Dermis blood vessel endothelial cell (primary cell): ENCODE measurements at places on chromosomes 16 and 17. TPM values are rescaled to one million over a fixed set of nuclear protein-coding genes. Genes with fewer than 3 reads are reported as not detected.

Gene CIBAR2
- not detected in 2 replicates for total RNA-seq

DNA sequence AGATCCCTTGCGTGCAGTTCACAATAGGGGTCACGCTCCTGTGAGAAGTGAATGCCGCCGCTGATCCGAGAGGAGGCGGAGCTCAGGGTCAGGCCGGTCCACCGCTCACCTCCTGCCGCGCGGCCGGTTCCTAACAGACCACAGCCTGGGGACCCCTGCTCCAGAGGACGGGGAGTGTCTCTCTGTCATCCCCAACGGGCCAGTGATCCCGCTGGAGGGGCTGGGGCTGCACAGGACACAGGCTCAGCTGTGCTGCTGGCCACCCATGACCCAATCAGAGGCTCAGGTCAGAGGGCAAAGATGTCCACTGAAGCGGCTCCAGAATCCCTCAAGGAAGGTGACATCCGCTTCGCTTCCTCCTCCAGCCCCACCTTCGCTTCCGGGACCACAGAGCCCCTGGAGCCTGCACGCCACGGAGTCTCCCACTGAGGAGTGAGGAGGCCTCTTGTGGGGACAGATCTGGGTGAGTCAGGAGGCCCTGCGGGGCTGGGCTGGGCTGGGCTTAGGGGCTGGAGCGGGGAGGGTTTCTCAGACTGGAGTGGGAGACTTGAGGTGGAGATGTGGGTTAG is 115.4 kb downstream of the METRNL start:
- no peak for DNase-seq

DNA sequence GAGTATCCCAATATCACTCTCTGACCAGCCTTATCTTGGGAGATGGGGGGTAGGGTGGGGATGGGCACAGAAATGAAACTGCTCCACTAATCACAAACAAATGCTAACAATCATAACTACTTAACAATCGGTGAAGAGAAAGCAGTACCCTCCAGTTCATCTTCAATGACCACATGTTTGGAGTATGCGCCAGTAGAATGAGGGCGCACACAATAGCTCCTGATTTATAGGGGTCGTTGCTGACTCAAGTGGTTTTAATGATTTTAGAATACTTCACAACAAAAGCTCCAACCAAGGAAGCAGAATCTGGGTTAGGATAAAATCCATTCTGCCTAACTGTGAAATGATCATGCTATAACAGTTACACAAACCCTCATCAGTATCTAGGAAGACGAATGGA is 184.4 kb downstream of the AATF start:
- no peak for DNase-seq

Gene CACNG1
- not detected in 2 replicates for total RNA-seq

GRCh38 chr16:74922150-74923138 is 62.5 kb downstream of the WDR59 start:
- DNase-seq, result no peak

- no peak for DNase-seq
These were observed 57.3 kb upstream of the HNF1B start for GRCh38 chr17:37802061-37802595.

DNA sequence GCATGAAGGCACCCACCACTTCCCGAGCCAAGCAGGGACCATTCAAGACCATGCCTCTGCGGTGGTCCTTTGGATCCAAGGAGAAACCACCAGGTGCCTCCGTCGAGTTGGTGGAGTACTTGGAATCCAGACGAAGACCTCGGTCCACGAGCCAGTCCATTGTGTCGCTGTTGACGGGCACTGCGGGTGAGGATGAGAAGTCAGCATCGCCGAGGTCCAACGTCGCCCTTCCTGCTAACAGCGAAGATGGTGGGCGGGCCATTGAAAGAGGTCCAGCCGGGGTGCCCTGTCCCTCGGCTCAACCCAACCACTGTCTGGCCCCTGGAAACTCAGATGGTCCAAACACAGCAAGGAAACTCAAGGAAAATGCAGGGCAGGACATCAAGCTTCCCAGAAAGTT is 63.4 kb downstream of the DHRS7C start:
- no peak for DNase-seq

DNA sequence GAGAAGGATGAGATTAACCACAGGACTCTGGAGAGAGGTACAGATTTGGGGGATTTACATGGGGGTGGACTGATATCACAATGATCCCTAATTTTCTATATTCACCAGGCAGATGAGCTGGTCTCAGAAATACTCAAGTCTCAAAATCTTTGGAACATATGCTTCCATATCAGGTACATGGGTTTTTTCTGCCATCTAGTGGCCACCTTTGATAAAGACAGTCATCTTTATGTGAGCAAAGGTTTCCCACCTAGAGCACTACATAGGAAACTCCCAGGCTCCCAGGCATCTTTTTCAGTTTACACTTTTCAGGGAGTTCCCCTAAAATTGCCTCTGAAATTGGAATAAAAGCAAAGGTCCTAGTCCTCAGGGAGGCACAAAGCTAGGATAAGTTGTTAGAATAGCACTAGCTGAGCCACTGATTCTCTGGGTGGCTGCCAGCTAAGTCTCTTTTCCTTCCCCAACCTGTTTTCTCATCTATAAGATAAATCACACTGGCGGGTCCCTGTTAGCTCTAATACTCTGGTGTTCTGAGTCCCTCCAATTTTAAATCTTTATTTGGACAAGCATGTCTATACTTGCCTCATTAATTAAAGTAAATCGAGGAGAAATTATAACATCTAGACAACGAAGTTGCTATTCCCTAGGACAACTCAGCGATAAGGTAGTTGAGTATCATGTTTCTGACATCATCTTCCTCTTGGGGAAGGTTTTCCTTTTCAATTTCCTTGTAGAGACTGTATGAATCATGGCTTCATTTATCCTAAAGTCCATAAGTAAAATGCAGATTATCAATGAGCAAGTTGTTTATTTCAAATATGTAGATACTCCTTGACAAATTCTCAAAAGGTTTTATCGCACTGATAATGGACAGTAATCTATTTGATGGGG is 19.0 kb upstream of the MON1B start:
- peak; percentile 86 for DNase-seq

Gene TBC1D3B
- total RNA-seq, result 0.85 and 1.6 TPM in 2 replicates

Gene KRT25
- not detected in 2 replicates for total RNA-seq

Gene OTOP3
- total RNA-seq, result not detected in 2 replicates

DNA sequence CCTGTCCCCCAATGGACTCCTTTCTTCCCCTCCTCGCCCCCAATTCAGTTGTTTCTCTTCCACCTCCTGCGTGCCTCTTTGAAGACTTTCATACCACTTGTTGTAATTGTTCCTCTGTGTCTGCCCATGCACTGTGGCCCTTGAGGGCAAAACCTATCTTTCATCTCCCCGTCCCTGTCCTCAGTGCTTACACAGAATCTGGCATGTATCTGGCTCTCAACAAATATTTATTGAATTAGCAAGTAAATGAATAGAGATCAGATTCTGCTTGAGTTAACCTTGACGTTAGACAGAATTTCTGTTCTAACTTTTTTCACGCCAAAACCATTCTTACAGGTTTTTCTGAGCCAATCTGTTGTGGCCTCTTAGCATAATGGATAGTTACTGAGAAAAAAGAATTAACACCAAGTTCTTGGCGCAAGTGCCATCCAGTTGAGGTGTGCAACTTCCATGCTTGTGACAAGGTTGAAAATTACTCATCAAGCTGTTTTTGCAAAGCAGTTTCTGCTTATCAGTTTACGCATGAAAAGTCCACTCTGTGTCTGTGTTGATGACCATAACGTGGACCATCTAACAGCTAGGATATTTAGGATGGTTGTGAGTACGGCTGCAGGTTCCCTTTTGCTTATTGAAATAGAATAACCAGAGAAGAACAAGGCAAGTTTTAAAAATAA is 215.1 kb downstream of the PRKCA start:
- DNase-seq, result no peak
